ENCODE measurements at places on chromosomes 5 and 9.

DNA sequence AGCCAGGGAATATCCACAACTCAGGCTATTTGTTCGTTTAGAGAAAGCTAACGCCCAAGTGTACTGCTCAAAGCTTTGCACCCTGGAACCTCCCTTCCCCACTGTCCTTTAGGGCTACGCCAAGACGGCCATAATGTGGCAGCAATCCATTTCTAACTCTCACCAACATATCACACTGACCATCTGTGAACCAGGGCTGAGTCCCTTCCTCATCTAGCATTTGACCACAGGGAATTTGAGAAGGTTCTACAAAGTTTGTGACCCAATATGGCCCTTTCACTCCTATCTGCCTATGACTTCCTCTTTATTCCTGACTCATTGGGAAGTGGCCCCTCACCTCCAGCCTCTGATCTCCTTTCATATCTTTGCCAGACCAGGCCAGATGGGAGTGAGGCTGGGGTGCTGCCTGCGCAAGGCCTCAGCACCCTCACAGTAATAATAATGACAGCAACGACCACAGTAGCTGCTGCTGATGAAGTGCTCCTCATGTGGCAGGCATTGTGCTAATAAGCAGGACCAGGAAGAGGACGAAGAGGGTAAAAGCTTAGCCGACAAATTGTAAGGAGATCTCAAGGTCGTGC lies 9.3 kb upstream of the ARAP3 start:
- DNase-seq, result no peak

DNA sequence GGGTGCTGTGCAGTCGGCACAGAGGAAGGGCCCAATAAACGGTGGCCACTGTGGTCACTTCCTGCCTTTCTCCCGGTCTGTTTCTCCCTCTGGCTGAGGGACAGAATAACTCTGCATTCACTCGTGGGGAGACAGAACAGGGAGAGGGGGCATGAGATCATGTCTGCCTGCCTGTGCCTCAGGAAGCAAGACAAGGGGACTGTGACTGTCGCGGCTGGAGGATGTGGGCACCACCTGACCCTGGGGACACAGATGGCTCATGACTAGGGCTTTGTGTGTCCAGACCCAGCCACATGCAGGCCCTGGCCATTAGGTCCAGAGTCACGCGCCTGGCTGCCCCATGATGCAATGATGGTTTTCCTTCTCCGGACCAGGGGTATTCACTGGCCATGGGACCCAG lies 5.8 kb downstream of the TRUB2 start:
- DNase-seq, result no peak

- DNase-seq, result no peak
Measured at GRCh38 chr9:128026255-128026772, 40.8 kb downstream of the NAIF1 start.

DNA sequence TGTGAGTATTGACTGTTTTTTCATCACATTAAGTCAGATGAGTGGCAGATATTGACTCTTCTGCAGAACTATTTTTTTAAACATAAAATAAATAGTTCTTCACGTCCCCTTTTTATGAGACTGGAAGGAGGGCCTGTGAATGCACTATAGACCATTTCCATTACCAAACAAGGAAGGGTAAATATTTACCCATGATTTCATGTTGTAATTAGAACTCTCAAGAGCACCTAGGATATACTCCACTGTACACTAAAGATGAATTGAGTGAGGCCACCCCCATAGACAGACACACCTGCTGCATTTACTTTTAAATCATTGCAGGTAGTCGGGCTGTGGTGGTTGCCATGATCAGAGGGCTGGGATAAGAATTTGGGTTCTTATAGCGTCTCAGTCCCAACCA lies 22.6 kb downstream of the SLC36A1 start:
- no peak for DNase-seq

GRCh38 chr9:94740145-94740840 lies 13.8 kb downstream of the AOPEP start:
- DNase-seq, result no peak

DNA sequence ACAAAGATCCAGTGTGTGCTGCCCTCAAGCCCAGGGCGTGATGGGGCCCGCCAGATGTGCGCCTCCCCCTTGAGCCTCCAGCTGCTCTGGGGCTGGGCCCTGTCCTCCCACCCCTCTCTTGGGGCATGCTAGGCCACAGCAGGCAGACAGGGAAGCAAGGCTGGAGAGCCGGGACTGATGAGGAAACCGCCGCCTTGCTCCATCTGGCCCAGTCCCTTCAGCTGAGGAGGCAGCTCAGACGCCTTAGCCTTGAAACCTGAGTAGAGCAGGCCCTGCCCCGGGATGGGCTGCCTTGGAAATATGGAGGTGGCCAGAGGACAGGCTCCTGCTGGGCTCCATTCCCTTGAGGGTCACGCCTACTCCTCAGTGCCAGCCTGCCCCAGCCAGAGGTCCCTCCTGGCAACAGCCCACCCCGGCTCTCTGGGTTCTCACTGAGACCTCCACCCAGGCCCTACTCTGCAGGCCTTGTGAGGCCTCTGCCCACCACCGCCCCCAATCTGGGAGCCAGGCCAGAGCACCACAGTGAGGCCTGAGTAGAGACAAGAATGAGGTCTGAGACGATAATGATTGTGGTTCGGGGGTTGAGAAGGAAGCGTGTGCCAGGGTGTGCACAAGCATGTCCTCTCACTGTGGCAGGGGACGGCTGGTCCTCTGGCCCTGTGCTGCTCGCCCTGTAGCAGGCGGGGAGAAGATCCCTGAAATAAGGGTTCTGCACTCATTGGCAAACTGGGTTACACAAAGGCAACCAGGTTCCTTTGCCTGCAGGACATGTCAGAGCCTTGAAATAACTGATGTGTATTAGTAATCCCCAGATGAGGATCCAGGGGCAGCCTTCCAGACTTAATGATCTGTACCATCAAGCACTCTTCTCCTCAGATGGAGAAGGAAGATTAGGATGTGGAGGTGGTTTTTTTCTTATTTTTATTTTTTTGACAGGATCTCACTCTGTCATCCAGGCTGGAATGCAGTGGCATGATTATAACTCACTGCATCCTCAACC lies 30.9 kb downstream of the CXXC5 start:
- DNase-seq, result no peak

GRCh38 chr5:72752909-72753308 lies 63.6 kb upstream of the TNPO1 start:
- no peak for DNase-seq

DNA sequence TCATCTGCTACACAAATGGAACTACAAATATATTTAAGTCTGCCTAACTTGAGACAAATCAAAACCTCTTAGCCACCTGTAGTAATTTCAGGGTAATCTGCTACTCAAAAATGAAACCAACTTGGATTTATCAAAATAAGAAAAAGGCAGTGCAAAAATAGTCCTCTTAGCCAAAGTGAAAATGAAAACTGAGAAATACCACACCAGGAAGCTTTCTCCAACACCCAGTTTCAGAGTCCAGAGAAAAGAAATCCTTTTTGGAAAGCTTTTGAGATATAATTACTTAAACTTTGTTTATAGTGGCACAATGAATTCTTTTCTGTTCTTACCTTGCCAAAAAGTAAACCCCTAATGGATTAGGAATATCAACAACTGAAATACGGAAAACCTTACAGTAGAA lies 990.4 kb downstream of the EFNA5 start:
- DNase-seq, result no peak

GRCh38 chr9:89923961-89924504 lies 319.2 kb downstream of the GADD45G start:
- DNase-seq, result no peak

DNA sequence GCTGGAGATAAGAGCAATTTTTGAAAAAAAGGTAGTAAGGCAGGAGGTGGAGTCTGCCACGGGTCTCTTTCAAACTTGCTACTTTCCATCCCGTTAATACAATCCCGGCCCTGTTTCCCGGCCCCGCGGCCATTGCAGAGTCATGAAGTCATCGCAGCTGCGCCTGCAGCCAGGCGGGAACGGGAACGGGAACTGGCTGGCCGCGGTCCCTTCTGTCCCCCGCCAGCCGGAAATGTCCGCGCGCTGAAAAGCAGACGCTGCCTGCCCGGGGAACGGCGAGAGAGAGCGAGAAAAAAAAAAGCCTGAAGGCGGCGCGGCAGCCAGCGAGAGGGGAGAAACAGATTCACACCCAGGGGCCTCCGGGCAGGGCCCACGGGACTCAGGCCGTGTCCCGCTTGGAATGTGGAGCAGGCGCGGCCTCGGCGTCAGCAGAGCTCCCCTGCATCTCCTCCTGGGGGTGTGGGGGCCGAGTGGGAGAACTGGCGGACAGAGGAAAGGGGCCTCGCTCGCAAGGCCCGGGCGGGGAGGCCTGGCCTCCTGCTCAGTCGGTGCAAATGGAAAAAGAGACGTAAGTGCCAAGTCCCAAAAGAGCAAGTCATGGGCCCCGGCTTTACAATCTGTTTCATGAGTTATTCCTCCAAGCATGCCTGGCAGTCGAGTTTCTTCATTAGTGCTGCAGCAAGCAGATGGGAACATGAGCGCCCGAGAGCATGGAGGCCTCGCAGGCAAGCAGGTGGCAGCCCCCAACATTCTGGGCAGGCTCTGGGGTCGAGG lies 201.2 kb upstream of the GAS1 start:
- DNase-seq, result peak; percentile 26

- DNase-seq, result no peak
Measured at GRCh38 chr9:70034271-70034711, 9.4 kb upstream of the MAMDC2 start.

- DNase-seq, result no peak
Measured at GRCh38 chr9:75000835-75001234, 27.3 kb downstream of the CARNMT1 start.

DNA sequence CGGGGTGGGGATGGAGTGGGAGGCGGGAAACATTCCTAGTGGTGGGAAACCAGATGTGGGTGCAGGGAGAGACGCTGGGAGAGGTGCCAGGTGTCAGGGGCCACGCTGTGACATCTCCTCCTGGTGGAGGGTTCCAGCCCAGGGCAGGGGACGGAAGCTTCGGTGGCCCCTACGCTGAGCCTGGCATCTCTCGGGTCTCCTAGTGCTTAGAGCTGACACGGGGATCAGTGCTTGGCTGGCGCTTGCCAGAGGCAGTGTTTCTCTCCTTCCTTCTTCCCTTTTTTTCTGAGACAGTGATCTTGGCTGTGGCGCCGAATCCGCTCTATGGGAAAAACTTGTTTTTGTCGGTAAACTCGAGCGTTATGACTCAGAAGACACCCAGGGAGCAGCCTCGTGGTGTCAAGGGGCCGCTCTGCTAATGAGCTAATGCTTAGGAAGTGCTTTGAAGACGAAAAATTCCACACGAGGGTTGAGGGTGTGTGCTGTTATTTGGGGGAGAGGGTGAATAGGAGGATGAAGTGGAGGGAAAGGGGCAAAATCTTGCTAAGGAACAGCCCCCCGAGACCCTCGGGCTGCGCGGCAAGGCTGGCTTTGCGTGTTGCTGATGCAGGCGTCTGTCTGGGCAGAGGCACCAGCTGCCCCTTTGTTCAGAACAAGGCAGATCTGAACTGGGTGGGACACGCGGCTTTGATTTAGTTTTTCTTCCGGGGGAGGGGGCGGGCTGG lies 20.4 kb upstream of the IER5L start:
- peak; percentile 56 for DNase-seq

- no peak for DNase-seq
Measured at GRCh38 chr9:108278341-108278740, 577.4 kb downstream of the ACTL7B start.

DNA sequence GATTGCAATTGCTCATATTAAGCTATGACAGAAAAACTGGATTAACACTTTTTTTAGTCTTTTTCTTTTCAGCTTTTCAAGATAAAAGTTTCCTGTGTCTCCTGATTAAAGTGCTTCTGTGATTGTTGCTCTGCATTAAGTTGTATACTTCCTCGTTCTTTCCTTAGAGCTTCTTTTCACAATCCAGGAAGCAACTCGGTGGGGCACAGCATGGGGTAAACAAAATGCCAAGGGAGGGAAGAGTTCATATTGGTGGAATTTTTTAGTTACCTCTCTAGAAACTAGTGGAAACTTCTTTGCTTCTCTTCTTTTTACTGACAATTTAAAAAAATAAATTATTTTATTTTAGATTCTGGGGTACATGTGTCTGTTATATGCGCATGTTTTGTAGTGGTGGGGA lies 37.8 kb upstream of the ARRDC3 start:
- DNase-seq, result no peak

DNA sequence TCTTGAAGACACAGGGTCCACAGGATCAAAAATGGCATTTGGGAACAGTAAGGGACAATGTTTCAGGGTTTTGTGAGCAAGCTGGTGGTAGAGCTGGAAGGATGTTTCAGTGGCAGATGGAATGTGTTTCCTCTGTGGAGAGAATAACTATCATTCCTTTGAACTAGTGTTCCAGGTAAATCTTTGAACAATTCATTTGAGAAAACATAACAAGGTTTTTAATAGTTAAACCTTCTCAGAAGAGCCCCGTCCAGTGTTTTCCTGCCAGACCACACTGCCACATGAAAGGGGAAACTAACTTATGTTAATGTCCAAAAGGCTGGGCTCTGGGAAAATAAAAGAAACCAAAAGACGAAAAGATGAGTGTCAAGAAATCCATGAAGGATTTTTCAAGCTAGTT lies 207.0 kb upstream of the ZNF462 start:
- DNase-seq, result peak; percentile 43

GRCh38 chr9:18489861-18490260 lies 15.9 kb downstream of the ADAMTSL1 start:
- DNase-seq, result no peak

DNA sequence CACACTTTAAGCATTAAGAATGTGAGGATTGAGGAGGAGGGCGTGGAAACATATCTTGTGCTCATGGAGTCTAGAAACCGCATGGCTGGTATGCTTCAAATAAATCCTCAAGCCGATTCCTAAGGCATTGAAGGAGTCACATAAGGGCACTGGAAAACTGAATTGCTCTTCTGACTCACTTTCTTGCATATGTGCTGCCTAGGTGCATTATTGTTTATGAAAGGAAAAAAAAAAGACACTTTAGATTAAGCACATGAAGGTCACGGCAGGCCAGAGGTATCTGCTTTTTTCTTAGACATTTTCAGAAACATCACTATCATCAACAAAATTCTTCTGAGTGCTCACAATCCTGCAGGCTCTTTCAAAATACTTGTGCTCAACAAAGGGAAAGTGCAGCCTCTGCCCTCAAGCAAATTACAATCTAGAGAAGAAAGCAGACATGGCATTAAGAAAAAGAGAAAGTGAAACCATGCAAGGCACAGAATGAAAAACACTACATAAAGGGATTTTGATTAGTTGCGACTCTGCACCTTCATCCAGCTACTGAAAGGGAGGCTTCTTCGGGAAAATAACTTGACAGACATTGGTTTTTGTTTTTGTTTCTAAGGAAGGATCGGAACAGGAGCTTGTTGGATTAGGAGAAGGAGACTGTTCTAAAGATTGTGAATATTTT lies 2117.6 kb downstream of the MAT2B start:
- DNase-seq, result no peak

- no peak for DNase-seq
Measured at GRCh38 chr5:5419291-5420210, 2.9 kb upstream of the ICE1 start.

DNA sequence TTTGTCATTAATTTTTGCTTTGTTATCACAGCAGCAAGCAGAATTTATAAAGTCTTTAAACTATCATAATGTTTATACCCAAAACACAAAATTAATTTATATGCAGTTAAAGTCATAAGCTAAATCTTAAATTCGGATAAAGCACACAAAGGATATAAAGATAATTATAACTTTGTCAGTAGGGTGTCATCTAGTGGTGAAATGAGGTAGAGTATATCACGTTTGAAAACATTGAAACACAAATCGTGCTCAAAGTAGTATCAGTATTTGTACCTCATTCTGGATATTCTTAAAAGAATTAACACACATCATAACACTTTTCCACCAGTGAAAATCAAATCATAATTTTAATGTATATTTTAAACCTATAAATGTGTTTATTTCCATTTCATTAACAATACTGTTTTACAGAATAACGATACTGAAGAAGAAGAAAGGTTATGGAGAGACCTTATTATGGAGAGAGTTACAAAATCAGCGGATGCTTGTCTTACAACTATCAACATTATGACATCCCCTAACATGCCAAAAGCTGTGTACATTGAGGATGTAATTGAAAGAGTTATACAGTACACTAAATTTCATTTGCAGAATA lies 129.5 kb downstream of the NIPBL start:
- no peak for DNase-seq

Data from kidney epithelial cell (primary cell).